ENCODE measurements at places on chromosomes 7 and 10. TPM values are rescaled to one million over a fixed set of nuclear protein-coding genes. Genes with fewer than 3 reads are reported as not detected.

Gene SPDYE2B
- polyA plus RNA-seq = not detected

- DNase-seq = no peak
These were observed 63.1 kb downstream of the MALRD1 start for GRCh38 chr10:19111501-19112267.

DNA sequence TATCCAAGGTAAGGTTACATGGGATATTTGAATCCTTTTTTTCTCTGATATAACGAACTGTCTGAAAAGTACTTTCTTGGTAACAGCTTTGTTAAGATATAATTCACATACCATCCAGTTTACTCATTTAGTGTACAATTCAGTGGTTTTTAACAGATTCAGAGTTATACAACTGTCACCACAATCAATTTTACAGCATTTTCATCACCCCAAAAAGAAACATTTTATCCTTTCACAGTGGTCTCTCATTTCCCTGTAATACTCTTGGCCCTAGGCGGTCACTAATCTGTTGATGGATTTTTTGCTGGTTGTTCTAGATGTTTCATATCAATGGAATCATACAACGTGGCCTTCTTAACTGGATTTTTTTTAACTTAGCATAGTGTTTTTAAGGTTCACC, 91.6 kb downstream of the GLCCI1 start:
- no peak for DNase-seq

- DNase-seq = peak; percentile 84
These were observed 52.0 kb upstream of the FIGNL1 start for GRCh38 chr7:50502001-50502684.

- DNase-seq = peak; percentile 59
These were observed 21.4 kb upstream of the GSDME start for GRCh38 chr7:24778543-24779282.

DNA sequence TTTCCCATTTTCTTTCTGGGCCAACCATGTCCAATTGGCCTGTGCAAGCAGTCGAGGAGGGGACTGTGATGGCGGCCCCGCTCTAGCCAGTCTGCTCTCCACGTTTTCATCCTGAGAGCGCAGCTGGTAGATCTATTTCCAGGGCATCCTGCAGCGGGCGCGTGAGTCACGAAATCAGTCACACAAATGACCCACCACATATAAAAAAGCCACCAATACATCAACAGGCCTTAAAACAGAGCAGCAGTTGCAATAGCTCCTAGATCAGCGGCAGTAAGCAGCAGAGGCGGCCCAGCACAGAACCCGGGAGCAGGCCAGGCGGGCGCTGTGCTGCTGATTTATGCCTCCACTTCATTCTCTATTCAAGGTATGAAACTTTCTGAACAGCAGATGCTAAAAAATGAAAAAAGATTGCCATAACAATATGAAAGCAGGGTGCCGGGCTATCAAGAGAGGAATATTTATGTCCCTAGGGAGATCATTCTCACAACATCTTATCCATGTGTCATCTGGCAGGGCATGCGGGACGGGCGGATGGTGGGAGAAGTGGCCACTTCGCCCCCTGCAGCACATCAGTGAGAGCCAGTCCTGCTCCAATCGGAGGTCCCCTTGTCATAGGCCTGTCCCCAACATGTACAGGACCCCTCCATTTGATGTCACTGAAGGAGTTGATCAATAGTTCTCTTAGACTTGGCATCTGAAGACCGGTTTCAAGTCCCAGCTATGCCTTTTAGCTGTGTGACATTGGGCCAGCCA, 98.0 kb upstream of the GPR26 start:
- no peak for DNase-seq

GRCh38 chr10:77710081-77710551, 72.5 kb upstream of the KCNMA1 start:
- DNase-seq = no peak

DNA sequence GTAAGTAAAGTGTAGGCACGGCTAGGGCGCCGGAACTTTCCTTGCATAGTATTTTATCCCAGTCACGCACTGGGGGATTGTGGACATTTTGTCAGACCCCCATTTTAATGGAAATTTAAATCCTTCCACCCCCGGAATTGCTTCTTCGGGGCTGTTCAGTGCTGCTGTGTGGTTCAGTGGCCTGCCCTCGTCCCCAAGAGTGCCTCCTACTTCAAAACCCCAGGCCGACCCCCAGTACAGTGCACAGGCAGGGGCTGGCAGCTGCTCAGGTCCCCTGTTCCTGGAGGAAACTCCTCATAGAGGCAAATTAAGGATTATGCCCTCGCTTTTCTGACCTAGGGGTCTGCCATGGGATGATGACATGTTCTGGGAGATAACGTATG, 94.5 kb downstream of the PTPRE start:
- DNase-seq = no peak

DNA sequence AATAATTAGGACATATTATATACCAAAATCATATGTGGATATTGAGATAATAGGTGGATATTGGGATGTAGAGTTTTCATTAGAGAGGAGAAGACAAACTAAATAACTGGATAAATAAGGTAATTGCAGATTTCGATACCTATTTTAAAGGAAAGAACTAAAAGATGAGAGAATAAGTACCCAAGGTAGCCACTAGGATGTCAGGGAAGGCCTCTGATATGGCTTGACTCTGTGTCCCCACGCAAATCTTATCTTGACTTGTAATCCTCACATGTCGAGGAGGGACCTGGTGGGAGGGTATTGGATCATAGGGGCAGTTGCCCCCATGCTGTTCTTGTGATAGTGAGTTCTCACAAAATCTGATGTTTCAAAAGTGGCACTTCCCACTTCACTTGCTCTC, 44.7 kb upstream of the TMEM229A start:
- no peak for DNase-seq

DNA sequence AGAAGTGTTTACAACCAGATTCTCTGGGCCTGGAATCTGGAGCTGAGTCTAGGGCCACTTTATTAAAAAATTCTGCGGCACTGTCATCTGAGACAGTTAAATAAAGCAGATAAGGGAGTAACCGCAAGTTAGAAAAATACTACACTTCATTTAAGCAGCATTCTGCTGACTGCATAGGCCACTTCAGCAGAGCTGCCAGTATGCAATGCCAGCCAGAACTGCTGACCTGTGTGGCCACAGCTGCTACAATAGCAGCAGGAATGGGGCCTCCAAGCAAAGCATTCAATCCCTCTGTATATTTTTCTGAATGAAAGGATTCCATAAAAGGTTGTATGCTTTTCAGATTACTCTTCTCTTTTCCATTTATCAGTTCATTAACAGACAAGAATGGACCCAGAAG, 136.0 kb downstream of the COL28A1 start:
- no peak for DNase-seq
